ENCODE measurements at places on chromosomes 2 and 18.

GRCh38 chr2:113963965-113964364 is 74.1 kb downstream of the ACTR3 start:
- DNase-seq = no peak

GRCh38 chr2:236550701-236551465 is 18.7 kb upstream of the ACKR3 start:
- no peak for DNase-seq

GRCh38 chr2:238974081-238974480 is 126.2 kb downstream of the TWIST2 start:
- DNase-seq = no peak

GRCh38 chr2:233380995-233381637 is 26.8 kb downstream of the DGKD start:
- no peak for DNase-seq

- DNase-seq = no peak
Observed at GRCh38 chr2:216932113-216932862, 72.4 kb upstream of the TNP1 start.

DNA sequence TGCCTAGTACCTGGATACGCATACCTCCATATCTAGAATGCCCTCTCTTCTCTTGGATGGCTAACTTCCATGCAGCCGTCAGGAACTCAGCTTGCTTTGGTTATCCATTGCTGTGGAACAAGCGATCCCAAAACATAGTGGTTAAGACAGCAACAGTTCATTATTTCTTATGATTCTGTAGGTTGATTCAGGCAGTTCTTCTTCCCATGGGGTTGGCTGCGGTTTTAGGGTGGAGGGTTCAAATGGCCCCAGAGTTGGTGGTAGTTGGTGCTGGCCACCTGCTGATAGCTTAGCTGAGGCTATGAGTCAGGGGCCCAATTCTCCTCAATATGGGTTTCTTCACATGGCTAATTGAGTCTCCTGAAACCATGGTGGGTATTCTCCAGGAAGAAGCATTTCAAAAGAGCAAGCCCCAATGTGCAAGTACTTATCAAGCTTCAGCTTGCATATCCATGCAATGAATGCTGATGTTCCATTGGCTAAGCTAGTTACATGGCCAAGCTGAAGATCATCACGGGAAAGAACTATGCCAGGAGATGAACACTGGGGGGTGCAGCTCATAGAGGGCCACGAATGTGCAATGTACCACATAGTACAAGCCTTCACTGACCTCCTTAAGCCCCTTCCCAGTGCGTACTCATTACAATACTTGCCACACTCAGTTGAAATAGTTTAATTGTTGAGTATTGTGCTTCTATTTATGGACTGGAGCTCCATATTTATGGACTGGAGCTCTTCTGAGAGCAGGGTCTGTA is 10.0 kb upstream of the RHOB start:
- DNase-seq = no peak

GRCh38 chr2:59303272-59303671 is 1062.1 kb upstream of the FANCL start:
- DNase-seq = no peak

DNA sequence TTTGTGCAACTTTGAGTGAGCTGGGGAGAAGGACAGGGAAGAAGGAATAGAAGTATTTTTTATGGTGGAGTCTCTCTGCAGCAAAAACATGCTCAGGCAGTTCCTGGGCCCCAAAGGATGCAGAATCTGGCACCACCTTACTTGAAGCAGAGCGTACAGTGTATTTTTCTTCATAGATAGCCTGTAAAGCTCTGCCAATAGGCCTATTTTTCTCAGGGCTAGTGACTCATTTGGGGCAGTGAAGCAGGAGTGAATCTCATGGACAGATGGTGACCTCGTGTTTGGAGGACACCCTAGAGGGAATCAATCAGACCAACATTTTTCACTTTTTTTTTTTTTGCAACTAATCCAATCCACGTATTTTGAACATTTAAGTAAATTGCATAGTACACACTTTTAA is 268.1 kb upstream of the CXCR4 start:
- no peak for DNase-seq

DNA sequence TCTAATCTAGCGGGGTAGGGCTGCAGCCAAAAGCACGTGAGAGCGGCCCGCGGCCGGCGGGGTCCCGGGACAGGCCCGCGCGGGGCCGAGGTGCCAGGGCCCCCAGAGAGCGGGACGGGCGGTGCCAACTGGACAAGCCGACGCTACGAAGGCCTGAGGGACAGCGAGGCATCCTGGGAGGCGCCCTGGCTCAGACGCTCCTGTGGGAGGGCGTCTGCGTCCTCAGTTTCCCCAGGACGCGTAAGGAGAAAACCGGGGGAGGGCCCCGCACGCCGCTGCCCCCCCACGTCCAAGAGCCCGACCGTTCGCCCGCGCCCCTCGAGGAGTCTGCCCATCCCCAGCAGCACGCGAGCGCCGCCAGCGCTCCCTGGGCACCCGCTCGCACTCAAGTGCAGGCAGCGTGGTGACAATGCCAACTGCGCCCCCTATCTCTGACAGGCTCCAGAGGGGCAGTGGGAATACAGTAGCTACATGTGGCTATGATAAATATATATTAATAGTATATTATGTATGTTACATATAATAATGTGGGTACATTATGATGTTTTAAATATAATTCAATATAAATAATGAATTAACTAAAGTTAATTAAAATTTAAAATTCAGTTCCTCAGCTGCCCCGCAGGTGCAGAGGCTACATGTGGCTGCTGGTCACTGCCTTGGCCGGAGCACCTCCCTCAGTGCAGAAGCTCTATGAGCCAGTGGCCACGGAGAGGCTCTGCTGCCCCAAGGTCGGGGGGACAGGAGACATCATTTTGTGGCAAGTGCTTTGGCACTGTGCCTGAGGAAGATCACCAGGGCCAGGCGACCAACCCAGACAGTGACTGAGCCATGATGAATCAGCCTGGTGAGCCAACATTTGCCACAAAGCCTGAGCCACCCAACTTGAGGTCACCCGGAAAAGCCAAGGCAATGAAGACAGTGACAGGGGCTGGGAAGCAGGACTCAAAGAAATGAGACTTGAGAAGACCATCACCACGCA is 5.5 kb upstream of the SFT2D3 start:
- no peak for DNase-seq

DNA sequence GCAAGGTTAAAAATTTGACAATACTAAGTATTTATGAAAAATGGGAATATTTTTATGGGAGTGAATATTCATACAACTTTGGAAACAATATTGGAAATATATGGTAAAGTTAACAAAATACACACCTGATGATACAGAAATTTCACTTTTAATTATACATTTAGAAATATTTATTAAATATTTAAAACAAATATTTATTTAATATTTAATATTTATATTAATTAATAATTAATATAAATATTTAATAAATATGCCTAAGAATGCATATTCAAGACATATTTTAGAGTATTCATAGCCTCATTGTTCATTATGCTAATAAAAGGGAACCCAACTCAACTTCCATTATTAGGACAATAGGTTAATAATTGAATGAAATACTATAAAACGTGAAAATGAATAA is 7.0 kb upstream of the DYNAP start:
- no peak for DNase-seq

DNA sequence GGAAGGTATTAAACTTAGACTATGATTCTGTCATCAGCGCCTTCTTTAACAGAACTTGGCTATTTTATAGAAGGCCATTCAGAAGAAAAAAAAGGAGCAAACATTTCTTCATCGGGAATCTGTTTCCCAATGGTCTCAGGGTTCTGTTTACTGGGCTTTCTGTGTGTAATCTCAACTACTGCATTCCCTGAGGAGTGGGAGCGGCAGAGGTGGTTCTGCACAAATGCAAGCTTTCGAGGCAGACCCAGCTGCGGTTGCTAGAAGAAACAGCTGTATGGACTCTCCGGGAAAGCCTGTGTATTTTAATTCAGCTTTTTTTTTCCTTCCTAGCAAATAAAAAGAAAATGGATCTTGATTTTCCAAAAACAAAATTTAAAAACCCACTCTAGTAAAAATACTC is 250.7 kb downstream of the NAPG start:
- no peak for DNase-seq

DNA sequence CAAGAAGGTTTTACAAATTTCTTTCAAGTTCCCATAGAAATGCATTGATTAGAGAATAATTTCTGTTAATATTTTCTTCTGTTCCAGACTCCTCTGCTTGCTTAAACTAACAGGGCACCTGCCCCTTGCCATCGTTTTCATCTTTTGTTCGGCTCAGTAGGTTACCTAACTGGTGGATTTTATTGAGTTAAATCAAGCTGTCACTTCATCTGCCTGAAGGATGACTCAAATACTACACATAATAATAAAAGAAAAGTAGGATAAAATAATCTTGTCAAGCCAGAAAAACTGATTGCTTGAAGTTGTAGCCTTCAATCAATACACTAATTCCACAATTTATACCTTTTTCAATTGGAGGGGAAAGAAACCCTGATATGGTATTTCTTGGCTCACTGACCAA is 234.0 kb downstream of the NR4A2 start:
- DNase-seq = no peak

GRCh38 chr18:74248595-74248994 is 43.2 kb downstream of the CYB5A start:
- DNase-seq = no peak

DNA sequence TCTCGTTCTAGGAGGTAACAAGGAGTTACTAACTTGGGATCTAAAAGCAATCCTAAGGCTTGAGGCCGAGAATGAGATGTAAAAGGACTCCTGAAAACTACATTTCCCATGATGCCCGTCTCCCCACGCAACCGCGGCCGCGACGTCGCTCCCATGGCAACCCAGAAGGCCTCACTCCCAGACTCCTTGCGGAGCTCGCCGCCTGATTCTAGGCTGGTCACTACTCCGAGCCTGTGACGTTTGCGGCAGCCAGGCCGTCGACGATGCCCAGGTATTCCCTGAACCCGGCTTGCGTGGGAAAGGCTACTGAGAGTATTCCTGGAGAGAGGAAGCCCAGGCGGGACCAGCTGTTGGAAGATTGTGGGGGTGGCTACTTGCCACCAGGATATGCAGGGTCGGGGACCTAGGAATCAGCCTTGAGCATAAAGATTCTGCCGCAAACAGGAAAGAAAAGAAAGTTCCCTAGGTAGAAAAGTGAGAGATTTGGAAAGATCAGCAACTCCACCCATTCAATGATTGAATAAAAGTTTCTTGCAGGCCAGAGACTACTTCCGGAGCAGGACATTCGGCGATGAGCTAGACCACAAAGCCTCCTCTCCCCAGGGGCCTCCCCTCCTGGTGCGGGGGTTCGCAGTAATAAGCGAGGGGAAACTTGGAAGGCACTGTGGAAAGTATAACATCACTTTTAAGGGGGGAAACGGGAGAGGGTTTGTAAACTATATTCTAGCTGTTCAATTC is at the start of gene DYNC2LI1:
Gene DYNC2LI1 (plus strand): TSS at position 164 of the 738 bp plus-strand sequence. CDS start 100 bp downstream, at position 264.
- DNase-seq = peak; percentile 57

DNA sequence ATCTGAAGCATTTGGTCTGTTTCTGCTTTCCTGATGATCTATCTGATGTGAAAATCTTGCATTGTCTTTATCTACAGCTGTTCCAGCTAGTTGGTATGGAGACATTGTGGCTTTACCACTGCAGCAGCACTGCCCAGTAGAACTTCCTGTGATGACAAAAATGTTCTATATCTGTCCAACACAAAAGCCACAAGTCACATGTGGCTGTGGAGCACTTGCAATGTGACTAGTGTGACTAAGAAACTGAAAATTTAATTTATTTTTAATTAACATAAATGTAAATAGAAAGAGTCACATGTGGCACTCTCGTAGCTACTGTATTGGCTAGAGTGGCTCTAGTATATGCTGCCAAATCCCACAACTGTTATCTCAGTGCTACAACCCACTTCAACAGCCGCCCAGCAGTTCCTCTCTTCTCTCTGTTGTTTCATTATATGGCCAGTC is 425.7 kb downstream of the SETBP1 start:
- DNase-seq = no peak

DNA sequence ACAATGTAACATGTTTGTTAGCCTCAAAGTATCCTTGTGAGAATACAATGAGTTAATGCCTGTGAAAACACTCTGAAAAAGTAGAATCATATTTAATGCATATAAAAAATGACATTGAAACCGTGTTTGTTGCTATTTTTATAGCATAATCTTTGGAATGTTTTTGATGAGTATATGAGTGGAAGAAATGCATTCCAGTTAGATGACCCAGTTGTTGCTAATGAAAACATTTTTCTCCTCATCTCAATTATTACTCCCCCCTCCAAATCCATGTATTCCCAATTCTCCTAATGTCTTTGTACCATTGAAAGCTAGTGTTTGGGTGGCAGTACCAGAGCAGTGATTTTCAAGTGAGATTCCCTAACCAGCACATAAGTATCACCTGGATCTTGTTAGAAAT is 67.1 kb upstream of the DSEL start:
- DNase-seq = no peak

GRCh38 chr2:128531856-128532255 is 213.2 kb upstream of the HS6ST1 start:
- DNase-seq = no peak

DNA sequence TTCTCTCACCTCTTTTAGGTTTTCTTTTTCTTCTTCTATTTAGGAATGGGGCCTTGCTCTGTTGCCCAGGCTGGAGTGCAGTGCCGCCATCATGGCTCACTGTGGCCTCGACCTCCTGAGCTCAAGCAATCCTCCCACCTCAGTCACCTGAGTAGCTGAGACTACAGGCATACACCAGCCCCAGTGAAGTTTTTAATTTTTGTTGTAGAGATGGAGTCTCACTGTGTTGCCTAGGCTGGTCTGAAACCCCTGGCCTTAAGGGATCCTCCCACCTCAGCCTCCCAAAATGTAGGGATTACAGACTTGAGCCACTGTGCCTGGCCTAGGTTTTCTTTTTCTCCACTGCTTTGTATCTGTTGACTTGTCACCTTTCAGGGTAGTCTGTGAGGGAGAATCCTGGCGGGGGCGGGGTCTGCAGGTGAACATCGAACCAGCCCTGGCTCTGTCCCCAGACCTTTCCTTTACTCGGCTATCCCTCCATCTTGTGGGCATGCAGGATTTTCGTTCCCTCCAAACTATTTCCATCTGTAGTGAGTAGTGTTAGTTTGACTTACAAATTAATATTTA is 21.7 kb downstream of the NCK2 start:
- DNase-seq = no peak

- no peak for DNase-seq
Observed at GRCh38 chr2:204407204-204408014, 137.9 kb upstream of the PARD3B start.

DNA sequence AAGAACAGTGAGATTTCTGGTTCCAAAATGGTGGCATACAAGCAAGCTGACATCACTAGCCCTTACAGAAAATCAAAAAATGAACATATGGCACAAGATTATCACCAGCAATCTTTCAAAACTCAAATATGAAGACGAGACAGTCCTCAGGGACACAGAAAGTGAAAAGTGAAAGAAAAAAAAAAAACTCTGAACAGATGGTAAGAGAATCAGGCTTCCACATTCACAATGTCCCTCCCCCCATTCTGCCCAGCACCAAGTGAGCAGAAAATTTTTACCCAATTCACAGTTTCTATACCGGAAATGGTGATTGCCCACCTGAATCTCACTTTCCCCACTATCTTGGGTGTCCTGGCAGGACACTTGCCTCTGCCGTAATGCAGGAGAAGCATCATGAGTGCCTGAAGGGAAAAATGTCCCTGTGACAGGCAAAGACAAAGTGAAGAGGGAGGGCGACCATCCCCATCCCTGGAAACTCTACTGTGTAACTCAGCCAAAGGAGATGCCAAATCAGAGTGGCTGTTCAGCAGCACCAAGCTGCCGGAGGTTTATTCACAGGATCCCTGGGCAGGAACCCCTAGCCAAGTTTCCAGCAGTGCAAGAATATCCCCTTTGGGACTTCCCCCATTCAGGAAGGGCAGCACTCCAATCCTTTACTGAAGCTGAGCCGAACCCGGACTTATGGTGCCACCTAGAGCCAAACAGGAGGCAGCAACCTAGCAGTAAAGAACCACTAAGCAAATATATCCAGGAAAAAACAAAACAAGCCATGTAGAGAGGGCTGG is 312.2 kb downstream of the LRATD1 start:
- DNase-seq = no peak
